Stimulated activated naive B cell treated with anti-CD40 and anti-IgM and Interleukin-4, amounts not matched to agents 10 μg/mL and 1 μg/mL and 100 μg/mL, for 72 hours (primary cell): ENCODE measurements at places on chromosomes 1 and 21.

DNA sequence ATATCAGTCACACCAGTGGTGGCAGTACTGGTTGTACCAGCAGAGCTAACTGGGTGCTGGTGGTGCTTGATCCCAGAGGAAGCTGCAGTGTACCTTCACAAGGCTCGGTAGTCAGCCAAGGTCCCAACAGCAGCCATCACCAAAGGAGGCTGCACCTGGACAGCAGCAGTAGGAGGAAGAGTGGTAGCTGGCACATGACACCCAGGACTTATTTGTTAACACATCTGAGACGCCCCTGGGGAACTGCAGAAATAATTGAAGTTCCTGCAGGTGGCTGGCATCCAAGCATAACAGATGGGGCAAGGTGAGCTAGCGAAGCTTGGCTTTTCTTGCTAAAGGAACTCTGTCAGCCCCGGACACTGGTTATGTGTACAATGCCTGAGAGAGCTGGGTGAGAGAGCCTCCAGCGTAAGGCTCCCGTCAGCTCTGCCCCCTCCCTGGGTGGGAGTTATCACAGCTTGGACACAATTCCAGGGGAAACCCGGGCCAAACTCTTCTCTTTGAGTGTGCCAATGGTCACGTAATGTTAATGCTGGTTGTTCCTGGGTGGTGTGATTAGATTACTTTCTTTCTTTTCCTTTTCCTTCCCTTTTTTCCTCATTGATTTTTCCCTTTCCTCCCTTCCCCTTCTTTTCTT, 29.1 kb upstream of the PARP1 start:
- peak; percentile 40 for DNase-seq

DNA sequence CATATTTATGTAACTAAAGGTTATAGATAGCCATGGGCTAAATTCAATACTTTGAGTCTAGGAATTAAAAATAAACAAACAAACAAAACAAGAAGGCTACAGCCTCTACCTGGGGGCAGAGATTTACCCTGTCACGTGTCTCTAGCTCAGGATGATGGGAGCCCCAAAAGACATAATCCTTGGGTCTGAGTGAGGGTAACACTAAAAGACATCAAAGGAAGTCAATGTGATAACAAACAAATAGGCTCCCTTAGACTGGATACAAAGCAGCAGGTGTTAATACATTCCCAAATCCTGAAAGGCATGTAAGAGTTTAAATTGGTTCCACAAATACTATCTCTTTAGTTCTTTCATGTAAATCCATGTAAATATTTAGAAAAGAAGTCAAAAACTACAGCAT, 10.7 kb downstream of the MYSM1 start:
- DNase-seq, result no peak

DNA sequence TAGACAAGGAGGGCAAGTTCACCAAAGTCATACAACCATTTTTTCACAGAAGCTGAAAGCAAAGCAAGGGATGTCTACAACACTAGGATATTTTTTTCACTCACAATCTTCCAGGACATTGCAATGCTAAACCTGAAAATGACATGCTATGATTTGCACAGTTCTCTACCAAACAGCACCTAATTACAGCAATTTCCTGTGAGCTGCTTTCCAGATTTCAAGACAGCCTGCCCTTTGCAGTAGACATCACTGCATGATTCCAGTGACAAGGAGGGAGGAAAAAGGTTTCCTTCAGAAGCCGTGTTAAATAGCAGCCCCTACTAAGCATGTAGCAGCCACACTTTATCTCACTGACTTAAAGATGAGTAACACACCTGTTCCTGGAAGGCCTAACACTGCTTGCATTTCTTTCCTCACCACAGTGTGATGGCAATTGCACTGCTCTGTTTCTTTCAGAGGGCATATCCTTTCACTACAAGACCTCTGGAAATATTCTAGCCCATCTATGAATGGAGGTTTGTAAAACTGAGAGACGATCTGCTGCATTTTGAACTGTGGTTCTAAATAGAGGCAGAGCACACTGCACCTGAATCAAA, 97.1 kb downstream of the DUSP10 start:
- DNase-seq, result no peak

GRCh38 chr21:45407629-45408247, 2.8 kb downstream of the COL18A1 start:
- DNase-seq, result no peak

DNA sequence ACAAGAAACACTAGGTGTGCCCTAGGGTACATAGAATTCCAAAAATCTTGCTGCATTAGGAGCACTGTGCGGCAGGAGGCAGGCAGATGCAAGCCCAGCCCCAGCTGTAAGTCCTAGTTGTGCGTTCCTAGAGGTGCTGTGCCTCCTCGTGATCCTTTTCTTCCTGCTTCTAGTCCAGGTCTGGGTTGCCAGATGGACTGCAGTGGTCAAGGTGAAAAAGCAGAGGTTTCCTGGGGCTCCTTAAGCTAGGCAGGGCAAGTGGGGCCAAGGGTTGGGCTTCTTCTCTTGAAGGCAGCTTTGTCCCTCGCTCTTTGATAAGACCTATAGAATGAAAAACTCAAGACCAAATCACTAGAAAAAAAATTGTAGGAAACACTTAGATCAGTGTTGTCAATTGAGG, 21.6 kb upstream of the SLC45A3 start:
- no peak for DNase-seq

GRCh38 chr1:242871471-242872030, 347.1 kb upstream of the PLD5 start:
- DNase-seq, result no peak

GRCh38 chr1:74652711-74653139, 20.9 kb downstream of the ERICH3 start:
- peak; percentile 76 for DNase-seq

DNA sequence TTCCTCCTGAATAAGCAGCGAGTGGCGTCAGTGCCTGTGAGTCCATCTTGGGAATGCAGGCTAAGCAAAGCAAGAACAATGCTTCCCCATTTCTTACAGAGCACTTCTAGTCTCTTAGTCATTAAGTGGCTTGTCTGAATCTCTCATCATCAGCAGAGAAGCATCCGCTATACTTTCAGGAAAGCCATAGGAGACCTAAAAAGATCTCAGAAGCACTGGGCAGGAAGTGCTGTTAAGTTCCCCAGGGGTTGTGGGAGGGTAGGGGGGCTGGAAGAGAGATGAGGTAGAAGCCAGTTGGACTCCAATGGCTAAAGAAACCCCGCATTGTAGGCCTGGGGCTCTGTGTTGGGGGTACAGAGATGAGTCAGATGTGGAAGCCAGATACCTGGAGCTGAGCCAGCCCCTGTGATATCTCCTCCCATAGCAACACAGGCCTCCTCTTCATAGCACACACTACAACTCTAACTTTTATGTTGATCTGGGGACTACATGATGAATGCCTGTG, 44.9 kb downstream of the SYT6 start:
- DNase-seq, result no peak

DNA sequence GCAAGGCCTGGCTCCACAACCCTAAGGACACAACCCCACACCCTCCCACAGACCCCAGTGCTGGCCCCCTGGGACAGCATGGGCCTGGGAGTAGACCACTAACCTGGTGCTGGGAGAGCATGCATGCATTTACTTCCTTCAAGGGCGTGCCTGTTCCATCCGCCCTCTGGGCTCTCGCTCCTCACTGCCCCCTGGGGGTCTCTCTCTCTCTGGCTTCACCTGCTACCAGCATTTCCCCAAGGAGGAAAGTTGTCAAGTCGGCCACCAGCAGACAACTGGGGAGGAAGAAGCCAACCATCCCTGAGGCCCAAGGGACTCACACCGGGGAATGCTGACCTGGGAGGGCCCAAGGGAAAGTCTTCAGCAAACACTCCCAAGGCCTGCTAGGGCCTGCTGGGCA, 6.5 kb downstream of the LRP8 start:
- DNase-seq, result no peak

DNA sequence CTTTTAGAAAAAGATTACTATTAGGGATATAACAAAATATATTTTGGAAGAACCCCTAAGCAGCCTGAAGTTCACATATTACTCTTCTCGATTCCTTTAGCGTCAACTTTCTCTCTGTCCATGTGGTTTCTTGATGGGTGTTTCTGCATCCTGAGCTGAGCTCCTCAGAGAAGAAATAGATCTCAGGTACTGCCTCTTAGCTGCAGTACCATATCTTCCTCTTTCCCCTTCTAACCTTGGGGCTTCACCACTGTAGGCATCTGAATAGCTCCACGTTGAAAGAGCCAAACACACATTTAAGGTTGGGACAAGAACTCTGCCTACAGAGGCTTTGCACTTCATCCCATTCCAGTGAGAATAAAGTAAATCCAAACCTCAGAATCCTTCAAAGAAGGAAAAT, 59.2 kb downstream of the SAMSN1 start:
- DNase-seq, result no peak

- no peak for DNase-seq
Observed at GRCh38 chr21:34181431-34182039, 108.2 kb downstream of the MRPS6 start.

DNA sequence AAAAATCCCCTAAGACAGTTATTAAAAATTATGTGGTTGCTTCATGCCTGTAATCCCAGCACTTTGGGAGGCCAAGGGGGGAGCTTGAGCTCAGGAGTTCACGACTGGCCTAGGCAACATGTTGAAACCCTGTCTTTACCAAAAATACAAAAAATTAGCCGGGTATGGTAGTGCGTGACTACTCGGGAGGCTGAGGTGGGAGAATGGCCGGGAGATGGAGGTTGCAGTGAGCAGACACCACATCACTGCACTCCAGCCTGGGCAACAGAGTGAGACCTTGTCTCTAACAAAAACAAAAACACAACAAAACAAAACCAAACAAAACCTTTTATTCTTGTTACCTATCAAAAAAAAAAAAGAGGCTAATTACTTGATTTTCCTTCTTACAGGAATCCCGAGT, 2.1 kb downstream of the ELK4 start:
- no peak for DNase-seq

DNA sequence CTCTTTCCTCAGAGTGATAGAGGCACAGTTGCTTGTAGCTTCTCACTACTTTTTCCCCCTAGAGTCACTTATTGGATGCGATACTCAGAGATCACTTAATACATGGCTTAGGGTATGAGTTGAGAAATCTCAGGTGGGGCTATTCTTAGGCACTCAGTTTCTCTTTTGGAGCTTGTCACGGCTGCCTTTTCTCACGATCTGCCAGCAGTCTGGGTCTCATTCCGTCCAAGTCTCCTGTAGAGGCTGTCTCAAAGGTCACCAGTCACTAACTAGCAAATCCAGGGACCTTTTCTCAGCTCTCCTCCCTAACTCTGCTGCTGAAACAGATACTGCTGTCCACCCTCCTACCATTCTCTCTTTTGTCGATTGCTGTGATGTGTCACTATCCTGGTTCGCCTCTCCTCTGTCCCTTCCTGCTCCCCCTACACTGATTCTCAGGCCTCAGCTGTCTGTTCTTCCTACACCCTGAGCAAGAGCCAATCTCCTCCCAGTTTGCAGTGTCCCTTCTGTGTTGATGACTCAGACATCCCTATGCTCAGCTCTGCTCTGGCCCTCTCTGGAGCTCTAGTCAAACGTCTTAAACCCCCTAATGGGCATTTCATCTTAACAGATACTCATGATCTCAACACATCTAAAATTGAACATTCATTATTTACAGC, 12.4 kb downstream of the ATP1A2 start:
- no peak for DNase-seq

- no peak for DNase-seq
Observed at GRCh38 chr21:14074177-14074576, 136.6 kb downstream of the LIPI start.

- DNase-seq, result no peak
Observed at GRCh38 chr1:107228704-107229371, 88.0 kb downstream of the NTNG1 start.

DNA sequence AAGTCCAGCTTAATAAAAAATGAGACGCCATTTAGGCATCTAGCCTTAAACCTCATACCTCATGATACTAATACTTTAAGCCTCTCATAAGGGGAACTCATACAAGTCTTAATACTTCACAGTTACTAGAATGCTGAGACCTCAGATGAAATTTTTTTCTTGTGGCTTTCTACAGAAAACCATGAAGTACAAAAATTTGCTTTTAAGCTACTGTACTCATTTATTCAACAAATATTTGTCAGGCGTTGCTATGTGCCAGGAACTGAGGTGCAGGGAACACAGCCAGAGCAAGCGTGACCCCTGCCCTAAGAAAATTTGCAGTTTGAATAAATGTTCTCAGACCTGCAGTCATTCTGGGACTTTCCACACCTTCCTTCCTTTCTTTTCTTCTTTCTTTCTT, 150.6 kb downstream of the MRPL39 start:
- DNase-seq, result peak; percentile 53

DNA sequence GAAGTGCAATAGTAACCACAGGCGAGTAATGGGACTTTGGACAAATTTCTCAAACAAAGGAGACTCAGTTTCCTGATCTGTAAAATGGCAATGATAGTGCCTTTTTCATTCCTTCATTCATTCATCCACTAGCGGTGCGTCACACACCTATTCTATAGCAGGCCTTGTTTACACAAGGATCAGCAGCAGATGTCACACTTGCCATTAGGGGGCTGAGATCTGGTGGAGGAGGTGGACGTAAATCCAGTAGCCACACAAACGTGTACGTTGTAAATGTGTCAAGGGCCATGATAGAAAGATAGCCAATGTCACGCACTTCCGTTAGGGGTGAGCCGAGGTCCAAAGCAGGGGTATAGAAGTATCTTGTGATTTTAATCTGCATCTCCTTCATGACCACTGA, 34.2 kb downstream of the SERINC2 start:
- no peak for DNase-seq

DNA sequence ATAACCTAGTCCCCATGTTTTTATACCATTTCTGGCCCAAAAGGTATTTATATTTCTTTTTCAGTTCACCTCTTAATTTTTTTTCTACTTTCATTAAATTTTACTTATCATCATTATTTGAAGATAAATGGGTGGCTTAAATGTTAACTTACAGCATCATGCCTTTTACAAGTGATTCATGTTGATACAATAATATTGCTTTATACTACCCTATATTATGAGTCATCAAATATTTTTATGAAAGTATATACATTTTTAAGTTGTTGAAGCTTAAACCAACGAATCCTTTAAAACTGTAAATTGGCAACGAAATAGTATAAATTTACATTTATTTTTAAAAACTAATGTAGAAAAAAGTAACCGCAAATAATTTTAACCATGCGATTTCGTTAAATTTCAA, 207.9 kb downstream of the DPYD start:
- DNase-seq, result no peak

GRCh38 chr21:17050156-17050555, 462.7 kb upstream of the CXADR start:
- DNase-seq, result no peak

DNA sequence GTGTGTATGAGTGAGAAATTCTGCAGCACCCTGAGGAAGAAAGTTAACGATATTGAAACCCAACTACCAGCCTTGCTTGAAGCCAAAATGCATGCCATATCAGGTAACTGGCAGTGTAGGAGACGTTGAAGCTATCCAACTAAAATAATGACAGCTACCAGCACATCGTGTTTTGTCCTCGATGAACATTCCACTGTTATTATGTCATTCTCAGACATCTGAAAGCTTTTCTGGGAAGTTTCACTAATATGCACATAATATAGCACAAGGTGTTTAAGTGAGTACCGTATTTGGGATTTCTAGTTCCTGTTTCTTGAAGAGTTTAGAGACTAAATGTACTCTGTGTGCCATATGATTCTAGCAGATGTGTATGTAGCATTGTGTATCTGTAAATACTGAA, 173.5 kb downstream of the DISC1 start:
- no peak for DNase-seq
